Activated CD8-positive, alpha-beta memory T cell treated with anti-CD3 and anti-CD28 coated beads, Interleukin-2, amount 10 ng/mL, durations not matched to agents 7 days and 5 days (primary cell): ENCODE measurements at places on chromosomes 4 and X.

DNA sequence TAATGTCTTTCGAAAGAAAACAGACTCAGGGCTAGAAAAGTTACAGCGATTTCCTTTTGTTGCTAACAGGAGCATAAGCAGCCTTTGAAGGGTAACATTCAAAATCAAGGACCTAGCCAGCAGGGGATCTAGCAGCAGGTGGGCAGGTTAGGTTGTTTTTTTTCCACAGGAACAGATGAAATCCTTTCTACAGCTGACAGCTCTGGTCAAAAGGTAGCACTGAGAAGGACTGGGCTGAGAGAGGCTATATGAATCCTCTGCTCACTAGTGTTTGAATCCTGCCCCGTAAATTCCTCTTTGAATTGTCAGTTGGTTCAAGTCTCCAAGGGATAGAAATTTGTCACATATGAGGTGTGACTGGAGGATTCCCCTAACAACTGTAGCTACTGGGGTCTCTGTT, 188.2 kb downstream of the SH2D1A start:
- DNase-seq, result no peak

DNA sequence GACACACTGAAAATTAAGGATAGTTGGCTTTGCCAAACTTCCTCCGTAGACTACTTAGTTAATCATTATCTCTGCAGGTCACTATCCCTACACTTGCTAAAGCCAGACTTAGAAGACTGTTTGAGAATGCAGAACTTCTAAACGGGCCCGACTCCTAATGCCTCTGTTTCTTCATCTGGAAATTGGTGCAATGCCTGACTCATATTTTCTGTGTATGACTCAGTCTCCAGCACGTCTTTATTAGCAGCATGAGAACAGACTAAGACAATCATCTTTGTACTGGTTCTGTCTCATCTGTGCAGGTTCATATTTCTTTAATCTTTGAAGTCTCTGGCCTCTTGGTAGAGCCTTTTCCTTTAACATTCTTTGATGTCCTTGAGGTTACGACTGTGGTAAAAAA, 411.9 kb upstream of the ACTRT1 start:
- no peak for DNase-seq

DNA sequence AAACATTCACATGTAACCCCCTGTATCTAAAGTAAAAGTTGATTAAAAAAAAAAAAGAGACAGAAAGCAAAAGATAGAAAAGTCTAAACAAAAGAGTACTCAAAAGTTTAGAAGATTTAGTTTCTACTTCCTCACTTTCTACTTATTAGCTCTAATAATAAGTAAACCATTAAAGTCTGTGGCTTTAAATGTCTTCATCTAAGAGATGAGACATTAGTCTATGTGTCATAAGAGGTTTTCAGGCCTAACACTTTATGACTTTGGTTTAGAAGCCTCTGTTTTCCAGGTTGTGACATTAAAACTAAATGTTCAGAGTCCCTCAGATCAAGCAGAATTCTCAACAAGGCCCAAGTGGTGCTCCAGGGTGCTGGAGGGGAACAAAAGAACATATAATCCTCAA, 42.2 kb upstream of the GUCY1A1 start:
- DNase-seq, result no peak

GRCh38 chr4:48254381-48255071, 15.1 kb downstream of the TEC start:
- no peak for DNase-seq

DNA sequence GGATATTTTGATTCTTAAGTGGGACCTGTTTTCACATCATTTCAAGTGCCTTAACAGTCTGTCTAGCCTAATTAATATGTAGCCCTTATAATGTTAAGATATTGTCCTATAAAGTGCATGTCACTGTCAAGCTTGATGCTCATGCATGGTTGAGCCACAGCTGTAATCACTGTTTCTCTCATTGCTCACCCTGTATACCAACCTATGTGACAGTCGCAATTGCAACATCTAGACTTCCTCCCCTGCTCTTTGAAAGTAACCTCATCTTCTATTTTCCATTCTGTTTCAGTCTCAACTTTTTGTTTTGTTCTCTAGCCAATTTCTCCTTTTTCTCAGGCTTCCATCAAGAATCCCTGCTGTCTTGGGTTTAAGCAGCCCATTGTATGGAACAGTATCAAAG, 24.4 kb upstream of the MSL3 start:
- no peak for DNase-seq

DNA sequence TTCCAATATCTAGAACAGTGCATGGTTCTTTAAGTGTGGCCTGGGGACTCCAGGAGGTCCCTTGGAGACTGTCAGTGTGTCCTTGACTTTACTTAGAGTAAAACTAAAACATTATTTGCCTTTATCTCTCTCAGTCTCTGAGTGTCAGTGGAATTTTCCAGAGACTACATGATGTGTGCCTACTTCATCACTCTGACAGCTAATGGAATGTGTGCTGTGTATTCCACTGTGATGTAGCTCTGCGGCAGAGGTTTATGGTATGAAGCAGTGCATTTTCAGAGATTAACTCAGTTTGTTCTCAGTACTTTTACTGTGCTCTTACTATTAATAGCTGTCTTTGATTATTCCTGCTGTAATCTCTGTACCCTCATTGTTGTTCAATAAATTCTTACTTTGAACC, 85.6 kb downstream of the MANBA start:
- no peak for DNase-seq

- no peak for DNase-seq
These were observed 13.9 kb upstream of the DCK start for GRCh38 chr4:70979445-70980008.

- no peak for DNase-seq
These were observed 53.2 kb downstream of the CPLX1 start for GRCh38 chr4:772776-773175.

- no peak for DNase-seq
These were observed 24.6 kb downstream of the TSC22D3 start for GRCh38 chrX:107750861-107751445.

DNA sequence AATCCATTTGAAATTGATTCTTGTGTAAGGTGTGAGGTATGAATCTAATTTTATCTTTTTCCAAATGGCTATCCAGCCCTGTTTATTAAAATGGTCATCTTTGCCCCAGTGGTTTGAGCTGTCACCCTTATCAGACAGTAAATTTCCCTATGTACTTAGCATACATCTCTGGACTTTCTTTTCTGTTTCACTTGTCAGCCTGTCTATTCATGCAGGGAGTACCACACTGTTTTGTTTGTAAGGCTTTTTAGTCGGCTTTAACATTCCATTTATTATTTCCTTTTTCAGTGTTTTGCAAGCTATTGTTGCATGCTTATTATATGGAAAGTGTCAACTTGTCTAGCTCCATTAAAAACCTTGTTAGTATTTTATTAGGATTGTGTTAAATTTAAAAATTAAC, 155.8 kb downstream of the STAG2 start:
- no peak for DNase-seq

DNA sequence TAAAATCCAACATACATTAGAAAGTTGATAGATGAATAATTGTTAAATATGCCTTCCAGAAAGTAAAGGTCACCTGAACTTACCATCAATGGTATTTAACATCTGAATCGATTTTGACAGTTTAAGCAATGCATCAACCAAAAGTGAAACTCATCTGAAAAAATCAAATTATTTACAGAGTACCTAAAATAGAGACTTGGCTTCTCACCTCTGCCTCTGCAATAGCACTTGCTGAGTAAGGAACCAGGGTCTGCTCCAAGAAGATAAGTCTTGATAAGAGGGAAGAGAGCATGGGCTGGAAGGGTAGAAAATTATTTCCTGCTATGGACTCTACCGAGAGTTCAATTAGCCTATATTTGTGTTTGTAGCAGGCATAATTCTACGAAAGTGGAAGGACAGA, 868.3 kb downstream of the STIM2 start:
- DNase-seq, result no peak

- no peak for DNase-seq
These were observed 35.1 kb downstream of the ENPEP start for GRCh38 chr4:110510955-110511544.

DNA sequence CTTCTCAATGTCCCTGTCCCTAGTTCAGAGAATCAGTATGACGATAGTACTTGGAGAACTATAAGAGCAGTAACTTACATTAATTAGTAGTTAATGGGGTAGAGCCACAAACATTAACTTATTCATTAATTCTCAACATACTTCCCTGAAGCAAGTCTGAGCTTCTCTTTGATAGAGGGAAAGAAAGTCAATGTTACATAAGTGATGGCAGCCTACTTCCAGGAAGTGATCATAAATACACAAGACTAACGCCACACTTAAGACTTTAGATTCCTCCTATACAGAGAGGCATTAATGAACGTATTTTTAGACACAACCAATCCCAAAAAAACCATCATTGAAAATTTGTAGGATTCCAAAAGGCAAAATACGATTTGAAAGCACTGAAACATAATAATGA, 33.8 kb downstream of the TSPAN5 start:
- no peak for DNase-seq

GRCh38 chr4:185726931-185727330, 85.1 kb downstream of the SORBS2 start:
- no peak for DNase-seq

DNA sequence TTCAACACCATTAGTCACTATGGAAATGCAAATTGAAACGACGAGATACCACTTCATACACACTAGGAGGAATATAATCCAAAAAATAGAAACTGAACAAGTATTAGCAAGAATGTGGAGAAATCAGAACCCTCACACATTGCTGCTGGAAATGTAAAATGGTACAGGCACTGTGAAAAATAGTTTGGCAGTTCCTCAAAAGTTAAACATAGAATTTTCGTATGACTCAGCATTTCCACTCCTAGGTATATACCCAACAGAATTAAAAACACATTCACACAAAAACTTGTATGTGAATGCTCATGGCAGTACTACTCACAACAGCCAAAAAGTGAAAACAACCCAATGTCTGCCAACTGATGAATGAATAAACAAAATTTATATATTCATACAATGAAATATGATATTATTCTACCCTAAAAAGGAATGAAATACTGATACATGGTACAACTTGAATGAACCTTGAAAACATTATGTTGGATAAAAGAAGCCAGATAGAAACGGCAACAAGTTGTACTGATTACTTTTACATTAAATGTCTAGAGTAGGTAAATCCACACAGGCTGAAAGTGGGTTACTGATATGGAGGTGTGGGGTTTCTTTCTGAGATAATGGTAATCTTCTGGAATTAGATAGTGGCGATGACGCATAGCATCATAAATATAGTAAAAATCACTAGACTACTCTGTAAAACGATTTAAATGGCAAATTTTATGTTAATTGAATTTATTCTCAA, 22.3 kb downstream of the TEC start:
- DNase-seq, result no peak

- no peak for DNase-seq
These were observed 297.7 kb upstream of the DIAPH2 start for GRCh38 chrX:96386981-96387380.

DNA sequence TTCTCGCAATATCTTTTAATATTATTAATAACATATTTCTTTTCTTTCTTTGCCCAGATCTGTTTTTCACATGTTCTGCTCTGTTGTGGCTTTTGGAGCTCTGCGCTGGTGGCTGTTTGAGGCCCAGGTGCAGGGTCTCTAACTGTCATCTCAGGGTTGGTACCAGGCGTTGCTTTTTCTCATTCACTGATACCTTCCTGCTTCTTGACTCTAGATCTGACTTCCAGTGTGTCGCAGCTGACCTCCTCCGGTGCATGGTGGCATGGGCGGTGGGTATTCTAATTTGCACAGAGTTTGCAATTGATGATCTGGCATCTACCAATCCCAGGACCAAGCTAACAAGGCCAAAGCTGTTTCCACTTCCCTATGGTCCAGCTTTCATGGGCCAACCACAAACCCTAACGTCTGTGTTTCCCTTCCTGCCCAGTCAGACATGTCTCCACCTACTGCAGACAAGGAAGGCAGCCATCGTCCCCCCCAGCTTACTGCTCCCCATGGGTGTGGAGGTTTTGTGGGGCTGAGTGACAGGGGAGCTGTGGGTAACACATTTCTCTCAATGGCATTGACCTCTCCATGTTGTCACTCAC, 25.2 kb downstream of the LETM1 start:
- DNase-seq, result no peak

- no peak for DNase-seq
These were observed 98.9 kb downstream of the TLL1 start for GRCh38 chr4:165971933-165972332.

- DNase-seq, result no peak
These were observed 55.0 kb downstream of the PAPSS1 start for GRCh38 chr4:107665001-107665400.

DNA sequence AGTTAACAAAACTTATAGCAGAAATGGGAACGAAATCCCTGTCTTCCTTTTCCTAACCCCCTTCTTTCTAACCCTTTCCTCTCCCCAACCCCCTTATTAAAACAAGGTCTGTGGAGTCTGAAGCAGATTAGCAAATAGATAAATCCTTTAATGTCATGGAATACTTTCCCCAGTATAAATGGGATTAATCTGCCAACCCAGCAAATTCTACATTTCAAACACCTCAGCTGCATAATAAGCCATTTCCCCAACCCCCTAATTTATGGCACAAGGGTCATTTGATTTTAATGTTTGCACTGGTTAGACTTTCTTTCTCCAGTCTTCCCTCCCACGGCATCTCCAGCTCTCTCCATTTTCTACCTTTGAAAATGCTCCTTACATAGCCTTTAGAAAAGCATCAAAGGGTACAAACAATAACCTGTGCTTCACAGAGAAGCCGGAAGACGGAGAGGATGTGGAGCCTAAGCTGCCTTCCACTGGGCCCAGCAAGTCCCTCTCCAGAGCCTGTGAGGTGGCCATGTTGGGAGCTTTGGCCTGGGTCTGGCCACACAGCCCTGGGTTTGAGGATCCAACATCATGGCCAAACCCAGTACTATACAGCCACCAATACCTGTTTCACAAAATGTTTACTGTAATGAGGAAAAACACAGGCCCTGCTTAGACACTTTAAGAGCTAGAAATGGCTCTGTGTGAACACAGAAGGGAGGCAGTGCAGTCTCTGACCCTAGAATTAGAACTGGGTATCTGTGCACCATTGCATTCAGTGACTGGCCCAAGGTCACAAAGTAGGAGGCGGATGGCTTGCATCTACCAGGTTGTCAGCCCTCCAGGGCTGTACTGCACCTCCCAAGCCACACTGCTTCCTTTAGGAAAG, 56.9 kb upstream of the SPRY1 start:
- DNase-seq, result no peak

- DNase-seq, result no peak
These were observed 28.6 kb downstream of the TEX13A start for GRCh38 chrX:105191878-105192277.

- DNase-seq, result no peak
These were observed 1848.5 kb upstream of the TENM3 start for GRCh38 chr4:180394730-180395129.

DNA sequence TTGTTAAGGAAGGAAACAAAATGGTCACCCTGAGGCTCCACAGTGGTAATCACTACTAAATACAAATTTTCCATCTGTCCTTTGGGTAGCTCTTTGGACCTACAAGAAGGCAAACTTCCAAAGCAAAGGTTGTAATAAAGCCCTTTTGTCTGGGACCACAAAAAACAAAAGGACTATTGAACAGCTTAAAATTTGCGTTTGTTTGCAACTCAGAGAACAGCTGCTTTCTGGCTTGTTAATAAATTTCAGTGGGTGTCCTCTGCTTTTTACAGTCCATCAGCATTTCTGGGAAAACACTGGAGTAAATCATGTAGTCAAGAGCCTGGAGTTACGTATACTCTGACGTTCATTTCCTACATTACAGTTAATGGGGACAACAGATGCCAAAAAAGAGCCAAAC, 439.7 kb upstream of the DIAPH2 start:
- no peak for DNase-seq

- DNase-seq, result no peak
These were observed 10.5 kb upstream of the PAQR3 start for GRCh38 chr4:78949735-78950134.
